Mucosa of gallbladder (tissue), 1 donor: ENCODE measurements at places on chromosomes 4 and X. TPM values are rescaled to one million over a fixed set of nuclear protein-coding genes. Genes with fewer than 3 reads are reported as not detected.

Gene CDKL2
- total RNA-seq = 2.4 TPM

Gene PJA1
- 25.0 TPM for total RNA-seq

Gene PFKFB1
- total RNA-seq = 0.12 TPM

GRCh38 chr4:56212774-56213173, 174.5 kb downstream of the AASDH start:
- no peak for DNase-seq

GRCh38 chrX:24426921-24427746, 38.0 kb upstream of the PDK3 start:
- no peak for DNase-seq
